Subcutaneous adipose tissue (tissue), 4 donors: ENCODE measurements at places on chromosomes 4 and X. TPM values are rescaled to one million over a fixed set of nuclear protein-coding genes. Genes with fewer than 3 reads are reported as not detected.

Gene PGAM4
- total RNA-seq: not detected

Gene TNMD
- total RNA-seq: 11.1 TPM

Gene SSX4
- not detected for total RNA-seq

Gene SUPT20HL1
- not detected for total RNA-seq

Gene SPIN2B
- total RNA-seq: 7.5 TPM

Gene GPR34
- 16.2 TPM for total RNA-seq

Gene TMPRSS11E
- total RNA-seq: not detected

Gene UGT2B11
- not detected for total RNA-seq

Gene ZAR1
- total RNA-seq: not detected

Gene ITIH6
- total RNA-seq: not detected

Gene ADGRG2
- total RNA-seq: 6.8 TPM

Gene TMEM47
- 54.9 TPM for total RNA-seq

Gene INTS6L
- 9.3 TPM for total RNA-seq

Gene RENBP
- total RNA-seq: 30.7 TPM

Gene RAB39B
- total RNA-seq: 0.49 TPM

Gene BEX2
- total RNA-seq: not detected

Gene NXF3
- 3.5 TPM for total RNA-seq

Gene IL13RA2
- 0.51 TPM for total RNA-seq

Gene AADAT
- total RNA-seq: 4.1 TPM

Gene AMBN
- not detected for total RNA-seq

Gene FGFBP2
- total RNA-seq: 75.7 TPM

Gene ZCCHC12
- not detected for total RNA-seq

Gene KCTD8
- total RNA-seq: 0.44 TPM

Gene MAP7D2
- 0.33 TPM for total RNA-seq

Gene TRPC5OS
- 0.17 TPM for total RNA-seq

Gene NALF2
- total RNA-seq: not detected

Gene KLHL4
- 1.3 TPM for total RNA-seq

Gene TRIML2
- not detected for total RNA-seq

Gene TAB3
- 30.1 TPM for total RNA-seq

Gene TRPC3
- 1.1 TPM for total RNA-seq

Gene HSD17B13
- 4.2 TPM for total RNA-seq

Gene RIPPLY1
- total RNA-seq: not detected

Gene GPC3
- total RNA-seq: 61.8 TPM

Gene BEX3
- 80.8 TPM for total RNA-seq

Gene FATE1
- total RNA-seq: not detected

Gene H2BW2
- not detected for total RNA-seq

Gene CITED1
- total RNA-seq: 3.2 TPM

Gene ATP1B4
- not detected for total RNA-seq

Gene ESX1
- not detected for total RNA-seq

Gene RNF128
- 0.88 TPM for total RNA-seq

Gene HHIP
- 1.6 TPM for total RNA-seq

Gene MAGEC2
- total RNA-seq: not detected
